ENCODE measurements at places on chromosomes 3 and 15.

- ATAC-seq: no peak
Observed at GRCh38 chr3:62187022-62187431, 186.3 kb downstream of the FEZF2 start.

- no peak for ATAC-seq
Observed at GRCh38 chr3:8641472-8641871, 3.1 kb downstream of the SSUH2 start.

DNA sequence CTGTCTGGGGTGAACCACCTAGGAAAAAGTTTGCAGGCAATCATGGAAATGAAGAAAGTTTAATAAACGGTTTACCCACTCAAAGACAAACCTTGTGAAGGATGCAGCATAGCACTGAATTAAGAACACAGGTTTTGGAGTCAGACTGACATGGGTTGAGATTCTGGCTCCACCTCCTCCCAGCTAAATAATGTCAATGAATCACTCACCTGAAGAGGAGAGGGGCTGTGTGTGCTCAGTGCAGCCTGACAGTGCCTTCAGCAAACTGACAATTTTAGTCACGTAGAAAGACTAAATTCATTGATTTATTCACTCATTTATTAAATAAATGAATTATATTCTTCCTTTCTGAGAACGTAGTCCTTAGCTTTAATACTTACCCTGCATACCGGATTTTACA lies 18.9 kb downstream of the NR1I2 start:
- ATAC-seq: no peak

- ATAC-seq: no peak
Observed at GRCh38 chr15:72833561-72833960, 50.0 kb upstream of the ADPGK start.

DNA sequence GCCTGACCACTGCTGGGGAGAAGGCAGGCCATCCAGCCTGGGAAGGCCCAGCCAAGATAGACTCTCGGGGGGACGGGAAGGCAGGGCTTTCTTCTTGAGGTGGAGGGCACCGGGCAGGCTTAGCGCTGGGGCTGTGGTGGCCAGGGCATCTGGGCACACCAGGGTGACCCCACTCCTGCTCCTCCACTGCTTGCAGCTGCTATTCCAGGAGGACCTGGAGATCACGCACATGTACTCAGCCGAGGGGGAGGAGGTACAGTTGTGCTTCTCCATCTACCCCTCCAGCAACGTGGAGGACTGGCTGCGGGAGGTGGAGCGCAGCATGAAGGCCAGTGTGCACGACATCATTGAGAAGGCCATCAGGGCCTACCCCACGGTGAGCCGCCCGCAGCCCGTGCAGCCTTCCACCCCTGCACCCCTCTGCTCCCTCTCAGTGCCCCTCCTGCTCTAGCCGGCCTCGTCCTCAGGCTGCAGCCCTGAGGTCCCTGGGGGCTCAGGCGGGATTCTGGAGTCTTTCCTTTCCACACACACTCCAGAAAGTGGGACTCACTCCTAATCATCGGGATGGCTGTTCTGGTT lies 42.3 kb downstream of the DNAH1 start:
- no peak for ATAC-seq

GRCh38 chr3:11705049-11705448 lies 61.3 kb upstream of the VGLL4 start:
- ATAC-seq: no peak

- ATAC-seq: no peak
Observed at GRCh38 chr15:61951949-61952348, 108.3 kb downstream of the VPS13C start.

DNA sequence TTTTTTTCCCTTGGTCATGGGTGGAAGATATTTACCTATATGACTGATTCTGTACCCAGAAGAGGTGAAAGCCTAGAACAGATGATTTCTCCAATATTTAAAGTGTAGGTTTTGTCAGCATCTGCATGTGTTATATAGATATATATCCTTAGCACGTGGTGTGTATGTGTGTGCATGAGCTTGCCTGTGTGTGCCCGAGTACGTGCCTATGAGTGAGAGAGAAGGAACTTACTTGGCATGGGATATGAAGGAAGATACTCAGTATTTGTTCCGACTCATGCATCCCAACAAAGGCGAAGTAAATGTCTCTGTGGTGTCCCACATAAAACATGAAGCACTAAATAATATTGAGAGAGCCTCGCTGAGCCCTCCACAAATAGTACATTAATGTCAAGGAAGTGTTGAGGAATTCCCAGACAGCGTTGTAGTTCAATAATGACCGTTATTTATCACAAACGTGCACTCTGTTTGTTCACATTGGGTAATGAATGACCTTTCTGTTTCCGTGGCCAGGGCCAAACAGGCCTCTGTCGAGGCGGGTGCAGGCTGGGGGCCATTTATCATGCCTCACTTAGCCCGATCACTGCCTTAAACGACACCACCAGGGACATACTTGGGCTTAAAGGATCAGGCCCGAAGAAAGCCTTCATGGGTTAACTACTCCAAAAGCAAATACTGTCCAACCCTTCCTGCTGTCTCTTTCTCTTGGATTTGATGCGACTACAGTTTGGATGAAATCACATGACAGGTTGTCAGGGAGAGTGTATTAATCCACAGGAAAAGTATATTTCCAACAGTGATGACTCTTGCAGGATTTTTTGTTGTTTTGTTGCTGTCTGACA lies 267.7 kb downstream of the PTPRG start:
- no peak for ATAC-seq

DNA sequence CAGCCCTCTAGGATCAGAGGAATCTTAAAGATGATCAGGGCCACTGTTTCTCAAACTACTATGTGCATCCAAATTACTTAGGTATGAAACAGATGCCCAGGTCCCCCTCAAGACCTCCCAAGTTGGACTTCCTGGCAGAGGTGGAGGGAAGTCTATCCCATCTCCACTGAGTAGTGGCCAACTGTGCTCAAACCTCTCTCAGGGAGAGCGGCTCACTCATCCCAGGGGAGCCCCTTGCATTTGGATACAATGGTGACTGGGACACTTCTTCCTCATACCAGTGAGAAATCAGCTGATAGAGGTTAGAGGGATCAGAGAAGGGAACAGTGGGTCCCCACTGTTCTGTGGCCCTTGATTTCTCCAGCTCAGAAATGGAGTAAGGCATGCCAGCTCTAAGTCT lies 8.7 kb upstream of the WNT7A start:
- ATAC-seq: no peak

- peak; percentile 65 for ATAC-seq
Observed at GRCh38 chr15:66387163-66388042, 691 bp downstream of the MAP2K1 start.

DNA sequence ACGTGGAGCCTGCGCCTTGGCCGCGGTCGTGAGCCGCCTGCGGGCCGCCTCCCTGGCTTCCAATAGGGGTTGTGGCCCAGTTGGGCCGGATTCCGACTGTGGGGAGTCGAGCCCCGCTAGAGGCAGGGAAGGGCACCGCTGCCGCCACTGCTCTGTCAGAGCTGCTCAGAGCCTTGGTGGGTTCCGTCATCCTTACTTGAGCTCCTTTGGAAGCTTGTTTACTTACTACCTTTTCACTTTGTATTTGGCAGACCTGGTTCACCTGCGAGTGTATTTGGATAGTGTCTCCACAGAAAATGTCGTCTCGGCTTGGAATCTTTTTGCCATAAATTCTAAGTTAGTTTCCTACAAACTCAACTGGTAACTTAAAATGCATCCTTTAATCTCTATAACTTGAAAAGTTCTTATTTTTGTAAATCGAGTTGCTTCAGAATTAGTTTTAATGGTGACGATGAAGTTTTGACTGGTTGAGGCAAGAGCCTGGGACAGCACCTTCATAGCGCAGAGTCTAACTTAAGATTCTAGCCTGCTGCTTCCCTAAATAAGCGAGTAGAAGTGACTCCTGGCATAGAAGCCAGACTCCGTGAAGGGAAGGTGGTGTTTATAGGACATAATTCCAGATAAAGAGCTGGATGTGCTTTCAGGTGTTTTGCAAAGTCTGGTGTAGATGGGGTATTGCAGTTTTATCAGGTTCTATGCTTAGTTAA lies 800 bp downstream of the DAG1 start:
- ATAC-seq: peak; percentile 31

DNA sequence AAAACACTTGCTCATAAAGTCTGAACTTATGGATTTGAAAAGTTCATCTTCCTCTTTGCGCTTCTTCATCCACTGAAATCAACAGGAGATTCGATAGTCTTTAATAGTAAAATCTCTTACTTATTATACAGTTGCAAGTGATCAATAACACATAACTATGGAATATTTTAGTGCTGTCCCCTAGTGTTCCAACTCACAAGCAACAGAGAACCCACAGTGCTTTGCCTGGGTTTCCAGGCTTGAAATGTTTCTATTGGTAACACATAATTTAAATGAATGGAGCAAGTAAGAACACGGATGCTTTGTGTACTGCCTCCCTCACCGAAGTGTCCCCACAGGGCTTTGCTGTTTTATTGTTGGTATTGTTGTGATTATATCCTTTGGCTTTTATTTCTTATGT lies 93.5 kb downstream of the WDR72 start:
- ATAC-seq: no peak

- no peak for ATAC-seq
Observed at GRCh38 chr3:43892061-43892460, 201.3 kb downstream of the ABHD5 start.

DNA sequence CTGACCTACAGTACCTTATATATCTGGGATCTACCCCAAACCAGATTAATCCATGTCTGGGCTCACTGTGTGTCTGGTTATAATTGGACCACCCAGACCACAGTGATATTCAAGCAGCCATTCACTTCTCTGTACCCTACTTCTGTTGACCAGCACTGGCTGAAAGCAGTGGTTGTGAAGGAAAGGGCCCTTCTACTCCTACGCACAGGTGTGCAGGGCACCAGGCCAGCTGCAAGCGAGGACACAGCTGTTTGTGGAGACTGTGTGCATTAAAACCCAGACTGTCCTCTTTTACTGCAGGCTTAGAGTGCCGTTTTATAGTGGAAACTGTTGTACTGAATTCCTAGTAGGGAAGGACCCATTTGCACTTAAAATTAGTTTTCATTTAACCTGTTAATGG lies 29.5 kb downstream of the CTDSPL start:
- no peak for ATAC-seq

GRCh38 chr3:9715136-9715535 lies 11.5 kb downstream of the CPNE9 start:
- ATAC-seq: no peak

DNA sequence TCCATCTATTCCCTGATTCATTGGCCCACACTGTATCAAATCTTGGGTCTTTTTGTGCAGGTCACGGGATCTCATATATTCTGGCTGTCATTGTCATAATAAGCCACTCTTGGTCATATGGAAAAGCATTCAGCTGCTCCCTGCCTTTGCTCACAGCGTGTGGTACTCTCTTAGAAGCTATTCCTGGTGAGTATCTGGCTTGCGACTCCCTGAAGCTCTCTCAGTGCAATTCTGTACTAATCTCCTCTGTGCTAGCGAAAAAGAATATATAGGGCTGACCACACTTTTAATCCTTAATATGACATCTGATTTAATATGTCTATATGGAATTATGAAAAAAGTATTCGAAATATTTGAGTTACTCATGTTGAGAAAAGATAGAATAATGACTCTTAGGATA lies 440.8 kb upstream of the GBE1 start:
- no peak for ATAC-seq

GRCh38 chr3:136657526-136657925 lies 94.7 kb downstream of the STAG1 start:
- no peak for ATAC-seq

DNA sequence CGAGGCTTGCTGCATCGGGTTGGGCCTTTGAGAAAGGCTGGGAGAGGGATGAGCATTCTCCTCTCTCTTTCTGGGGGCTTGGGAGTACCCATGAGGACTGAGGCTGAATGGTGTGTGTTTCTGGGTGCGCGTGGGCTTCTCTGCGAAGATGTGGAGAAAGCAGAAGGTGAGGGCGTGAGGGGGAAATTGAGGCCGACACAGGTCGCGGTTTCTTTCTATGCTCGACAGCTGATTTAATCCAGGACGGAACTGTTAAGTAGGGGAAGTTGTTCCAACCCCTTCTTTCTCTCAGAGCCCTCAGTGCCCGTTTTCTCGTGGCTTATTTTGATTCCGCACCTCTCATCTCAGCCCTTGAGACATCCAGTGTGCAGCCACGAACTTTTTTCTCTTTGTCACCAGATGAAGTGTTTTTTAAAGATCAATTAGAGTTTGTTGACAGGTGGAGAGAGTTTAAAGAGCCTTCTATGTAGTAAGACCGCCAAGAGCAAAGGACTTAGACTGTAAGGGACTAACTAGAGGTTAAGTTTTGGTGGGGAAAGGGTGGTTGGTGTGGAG lies 711 bp downstream of the STARD9 start:
- no peak for ATAC-seq

DNA sequence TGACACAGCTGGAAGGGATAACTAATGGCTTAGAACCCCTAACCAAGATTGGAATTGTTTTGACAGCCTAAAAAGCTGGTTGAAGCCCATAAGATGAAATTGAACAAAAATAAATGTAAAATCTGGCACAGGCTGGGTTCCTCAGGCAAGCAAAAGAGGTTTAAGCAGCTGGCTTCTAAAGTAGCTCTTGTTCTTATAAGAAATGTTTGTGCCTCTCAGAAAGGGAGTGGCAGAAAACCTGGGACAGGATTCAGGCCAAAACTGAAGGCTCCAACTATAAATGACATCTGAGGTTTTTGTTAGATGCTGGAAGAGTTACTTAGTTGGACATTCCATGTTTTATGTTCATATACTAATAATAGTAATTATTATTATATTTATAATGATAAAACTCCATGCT lies 378.3 kb downstream of the CNTN4 start:
- ATAC-seq: no peak

GRCh38 chr3:19543212-19543841 lies 390.7 kb downstream of the EFHB start:
- ATAC-seq: no peak

DNA sequence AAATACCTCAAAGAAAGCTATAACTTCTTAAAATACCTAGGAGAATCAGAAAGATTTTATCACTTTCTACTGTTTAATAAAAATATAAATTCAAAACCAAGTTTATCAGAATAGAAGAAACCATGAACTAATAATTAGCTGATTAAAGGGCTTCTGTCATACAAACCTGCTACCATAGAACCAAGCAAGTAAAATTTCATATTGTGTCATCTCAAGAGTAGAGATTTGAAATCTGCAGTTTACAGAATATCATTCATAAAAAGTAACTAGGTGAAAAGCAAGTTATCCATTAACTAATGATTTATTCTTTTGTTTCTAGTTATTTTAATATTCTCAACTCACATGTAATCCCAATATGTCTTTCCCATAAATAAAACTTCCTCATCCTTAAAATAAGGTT lies 36.8 kb upstream of the XXYLT1 start:
- no peak for ATAC-seq

GRCh38 chr3:130354430-130354829 lies 9.0 kb downstream of the COL6A5 start:
- no peak for ATAC-seq

DNA sequence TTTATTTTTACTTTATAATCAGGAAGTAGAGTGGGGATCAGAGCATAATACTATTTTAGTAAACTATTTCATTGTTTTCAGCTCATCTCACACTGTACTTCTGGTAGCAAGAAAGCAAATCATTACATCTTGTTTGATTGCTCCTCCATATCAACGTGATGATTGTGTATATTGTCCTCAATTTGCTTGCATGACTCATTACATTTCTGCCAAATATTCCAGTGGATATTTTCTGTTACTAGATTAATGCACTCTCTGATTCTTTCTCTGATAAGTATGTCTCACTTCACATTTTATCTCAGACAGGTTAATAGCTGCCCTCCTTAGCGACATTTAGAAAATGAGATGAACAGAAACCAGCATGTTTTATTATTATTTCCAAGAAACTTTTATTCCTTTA lies 1145.3 kb downstream of the OTOL1 start:
- ATAC-seq: no peak
